ENCODE measurements at places on chromosomes 5 and 9. TPM values are rescaled to one million over a fixed set of nuclear protein-coding genes. Genes with fewer than 3 reads are reported as not detected.

Gene SPATA31C2
- total RNA-seq = not detected

Gene TAF11L9
- total RNA-seq = not detected

GRCh38 chr5:135891791-135892190 lies 3.9 kb downstream of the IL9 start:
- DNase-seq = peak; percentile 72

Gene LEAP2
- 3.1 TPM for total RNA-seq

GRCh38 chr9:127580879-127581475 lies 31.1 kb upstream of the STXBP1 start:
- DNase-seq = no peak

Gene JAK2
- 30.5 TPM for total RNA-seq

Gene PTGER4
- total RNA-seq = 25.5 TPM

Gene ROR2
- 12.1 TPM for total RNA-seq

GRCh38 chr9:97627624-97628023 lies 5.5 kb downstream of the TSTD2 start:
- no peak for DNase-seq

DNA sequence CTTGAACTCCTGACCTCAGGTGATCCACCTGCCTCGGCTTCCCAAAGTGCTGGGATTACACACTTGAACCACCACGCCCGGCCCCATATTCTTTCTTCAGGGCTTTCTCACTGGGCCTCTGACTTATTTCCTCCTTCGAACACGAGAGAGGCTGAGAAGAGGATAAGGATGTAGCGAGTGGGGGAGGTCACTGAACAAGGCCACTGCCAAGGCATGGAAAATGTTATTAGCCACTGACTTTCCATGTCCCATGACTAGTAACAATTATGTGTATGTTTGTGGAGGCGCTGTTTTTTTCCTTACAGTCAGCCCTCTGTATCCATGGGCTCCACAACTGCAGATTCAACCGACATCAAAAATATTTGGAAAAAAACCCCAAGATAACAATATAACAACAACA lies 12.3 kb upstream of the FCHSD1 start:
- DNase-seq = no peak

- DNase-seq = no peak
Measured at GRCh38 chr9:136378170-136379002, 4.9 kb upstream of the CARD9 start.
